Vagina (tissue), 2 donors: ENCODE measurements at places on chromosomes 2 and 18.

- no peak for DNase-seq
Observed at GRCh38 chr2:48483916-48484315, 46.0 kb upstream of the STON1 start.

- no peak for DNase-seq
Observed at GRCh38 chr18:45775743-45776142, 49.7 kb upstream of the SIGLEC15 start.

GRCh38 chr2:758073-758820 is 81.0 kb upstream of the TMEM18 start:
- DNase-seq: no peak

GRCh38 chr2:98664323-98664722 is 55.9 kb downstream of the UNC50 start:
- no peak for DNase-seq

DNA sequence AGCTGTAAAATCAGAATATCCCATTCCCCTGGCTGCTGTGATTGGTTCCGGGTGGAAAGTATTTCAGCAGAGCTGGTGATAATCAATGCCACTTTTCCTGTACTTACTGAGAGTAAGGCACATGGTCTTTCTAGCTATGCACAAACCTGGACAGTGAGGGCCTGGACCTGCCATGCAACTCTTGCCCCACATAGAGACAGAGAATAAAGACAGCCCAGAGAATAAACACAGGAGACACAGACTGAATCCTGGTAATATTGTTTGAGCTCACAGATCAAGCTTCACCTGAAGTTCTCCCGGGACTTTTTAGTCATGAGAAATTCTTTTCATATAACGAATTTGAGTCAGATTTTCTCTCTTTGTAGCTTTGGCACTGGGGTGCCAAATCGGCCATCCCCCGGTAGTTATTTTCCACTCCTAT is 81.9 kb downstream of the ACAA2 start:
- DNase-seq: no peak
